Left ventricle myocardium superior (tissue), 1 donor: ENCODE measurements at places on chromosomes 5 and 9. TPM values are rescaled to one million over a fixed set of nuclear protein-coding genes. Genes with fewer than 3 reads are reported as not detected.

DNA sequence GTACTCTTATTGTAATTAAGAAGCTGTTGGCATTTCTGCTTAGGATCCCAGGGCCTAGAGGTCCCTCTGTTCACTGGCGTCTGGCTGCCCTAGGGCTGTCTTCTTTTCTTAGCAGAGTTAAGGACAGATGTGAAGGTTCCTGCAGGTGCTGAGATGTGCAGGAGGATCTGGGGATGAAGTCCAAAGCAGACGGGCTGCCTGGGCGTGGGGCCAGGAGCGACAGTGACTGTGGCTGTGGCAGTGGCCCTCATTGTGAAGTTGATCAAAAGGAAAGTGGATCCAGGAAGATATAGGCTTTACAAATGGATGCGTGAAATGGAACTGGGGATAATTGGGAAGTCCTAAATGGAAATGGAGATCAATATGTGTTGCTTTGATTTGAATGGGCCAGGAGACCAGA lies 19.1 kb upstream of the SH3PXD2B start:
- DNase-seq: no peak

CFAP90 gene
- not detected for total RNA-seq

SLC6A18 gene
- total RNA-seq: not detected

CCNJL gene
- total RNA-seq: 9.1 TPM

DNA sequence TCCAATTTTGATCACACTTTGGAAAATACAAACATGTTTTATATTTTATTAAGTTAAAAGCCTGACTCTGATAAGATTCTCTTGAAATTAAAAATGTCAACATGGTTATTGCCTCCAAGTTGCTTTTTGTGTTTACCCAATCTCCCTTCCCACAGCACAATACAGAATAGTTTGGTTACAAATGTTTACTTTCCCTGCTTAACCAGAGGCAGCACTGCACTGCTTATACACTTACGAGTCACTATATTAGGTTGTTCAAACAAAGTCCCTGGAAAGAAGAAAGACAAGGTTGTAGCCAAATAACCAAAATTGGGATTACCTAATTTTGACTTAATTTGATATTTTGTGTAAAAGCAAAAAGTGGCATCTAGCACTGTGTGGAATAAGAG lies 25.9 kb downstream of the SRFBP1 start:
- DNase-seq: no peak

NR5A1 gene
- total RNA-seq: not detected

ARSI gene
- 0.25 TPM for total RNA-seq

TMC1 gene
- total RNA-seq: not detected

- no peak for DNase-seq
Measured at GRCh38 chr9:15249042-15249818, 57.8 kb downstream of the TTC39B start.

DNA sequence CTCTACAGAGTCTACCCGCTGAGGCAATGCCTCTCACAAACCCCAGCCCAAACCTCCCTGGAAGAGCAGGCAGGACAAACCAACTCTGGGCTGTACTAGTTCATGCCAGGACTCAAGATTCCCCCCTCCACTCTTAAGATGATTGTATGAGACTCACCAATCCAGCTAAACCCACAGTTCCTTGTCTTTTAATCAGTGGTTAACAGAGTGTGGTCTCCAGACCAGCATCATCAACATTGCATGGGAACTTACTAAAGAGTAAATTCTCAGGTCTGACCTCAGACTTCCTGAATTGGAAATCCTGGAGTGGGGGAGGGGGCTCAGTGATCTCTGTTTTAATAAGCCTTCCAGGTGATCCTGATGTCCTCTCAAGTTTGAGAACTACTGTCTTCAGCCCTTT lies 240.9 kb downstream of the GAS1 start:
- DNase-seq: no peak

DNA sequence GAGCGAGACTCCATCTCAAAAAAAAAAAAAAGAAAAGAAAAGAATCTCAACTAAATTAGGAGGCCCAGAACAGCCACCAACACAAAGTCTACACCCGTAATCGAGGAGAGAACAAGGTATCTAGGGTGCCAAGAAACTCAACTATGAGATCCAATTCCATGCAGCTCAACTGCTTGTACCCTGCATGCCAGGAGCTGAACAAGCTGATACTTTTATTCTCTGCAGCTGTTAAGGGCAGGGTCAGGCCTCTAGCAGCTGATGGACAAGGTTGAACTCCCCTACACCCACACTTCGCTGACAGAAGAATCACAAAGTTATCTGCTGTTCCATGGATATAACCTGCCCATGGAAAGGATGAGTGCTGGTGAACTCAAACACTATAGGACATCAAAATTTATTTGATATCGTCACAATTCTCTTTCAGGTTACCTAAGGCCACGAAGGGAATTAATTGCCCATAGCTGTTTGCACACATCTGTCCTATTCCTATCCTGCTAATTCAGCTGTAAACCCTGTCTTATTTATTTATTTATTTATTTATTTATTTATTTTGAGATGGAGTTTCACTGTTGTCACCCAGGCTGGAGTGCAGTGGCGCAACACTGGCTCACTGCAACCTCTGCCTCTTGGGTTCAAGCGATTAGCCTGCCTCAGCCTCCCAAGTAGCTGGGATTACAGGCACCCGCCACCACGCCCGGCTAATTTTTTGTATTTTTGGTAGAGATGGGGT lies 20.7 kb downstream of the UBAP2 start:
- DNase-seq: no peak

PCDHB14 gene
- 2.5 TPM for total RNA-seq

DNA sequence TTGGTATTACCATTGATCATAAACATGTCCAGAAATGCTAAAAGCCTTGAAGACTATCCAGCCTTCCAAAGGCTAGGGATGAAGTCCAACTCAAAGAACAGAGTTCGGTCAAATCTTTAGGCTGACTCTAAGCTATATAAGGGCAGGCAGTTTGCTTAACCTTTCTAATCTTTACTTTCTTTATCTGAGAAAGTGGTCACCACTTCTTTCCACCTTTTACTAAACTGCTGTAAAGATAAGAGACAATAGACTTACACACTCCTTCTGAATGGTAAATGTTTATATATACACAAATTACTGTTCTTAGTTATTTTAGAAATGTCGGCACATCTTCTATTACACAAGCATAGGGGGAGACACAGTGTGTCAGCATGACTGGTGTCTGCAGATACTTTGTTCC lies 100.4 kb downstream of the NREP start:
- no peak for DNase-seq

PCDHA1 gene
- total RNA-seq: not detected

PMPCA gene
- total RNA-seq: 77.8 TPM
